ENCODE measurements at places on chromosomes 11 and 22. TPM values are rescaled to one million over a fixed set of nuclear protein-coding genes. Genes with fewer than 3 reads are reported as not detected.

The CALCA gene
- total RNA-seq, result not detected

The PAMR1 gene
- total RNA-seq, result not detected

The RIBC2 gene
- 7.8 TPM for total RNA-seq

The HBB gene
- not detected for total RNA-seq

The C11orf52 gene
- total RNA-seq, result not detected

The PICK1 gene
- total RNA-seq, result 17.2 TPM

The RBX1 gene
- 49.9 TPM for total RNA-seq

The PATE4 gene
- total RNA-seq, result not detected

The KDM4E gene
- not detected for total RNA-seq

The OR6T1 gene
- total RNA-seq, result not detected

The NLRP14 gene
- total RNA-seq, result 0.11 TPM

The TEX12 gene
- 0.32 TPM for total RNA-seq

The GRIA4 gene
- total RNA-seq, result not detected

The NDUFC2 gene
- total RNA-seq, result 236 TPM

The SPI1 gene
- total RNA-seq, result 0.30 TPM

The UBE2L6 gene
- total RNA-seq, result 179 TPM

The HORMAD2 gene
- total RNA-seq, result not detected

The CLDN25 gene
- not detected for total RNA-seq

The SLC6A5 gene
- not detected for total RNA-seq

The JAML gene
- 193 TPM for total RNA-seq

The OR8G1 gene
- total RNA-seq, result not detected

The PTDSS2 gene
- 14.8 TPM for total RNA-seq

The SCN4B gene
- 0.26 TPM for total RNA-seq

The TCN2 gene
- total RNA-seq, result 0.12 TPM

The CCDC81 gene
- total RNA-seq, result 0.79 TPM

The KRTAP5-6 gene
- not detected for total RNA-seq

The BUD13 gene
- total RNA-seq, result 35.6 TPM

The MMP7 gene
- not detected for total RNA-seq

The DDI1 gene
- total RNA-seq, result not detected

Data from activated CD4-positive, alpha-beta T cell treated with anti-CD3 and anti-CD28 coated beads for 36 hours (primary cell).